ENCODE measurements at places on chromosomes 7 and 10. TPM values are rescaled to one million over a fixed set of nuclear protein-coding genes. Genes with fewer than 3 reads are reported as not detected.

GRCh38 chr10:117927332-117927731 lies 119.4 kb downstream of the RAB11FIP2 start:
- no peak for DNase-seq

- no peak for DNase-seq
Observed at GRCh38 chr10:112848868-112849430, 101.1 kb upstream of the TCF7L2 start.

DNA sequence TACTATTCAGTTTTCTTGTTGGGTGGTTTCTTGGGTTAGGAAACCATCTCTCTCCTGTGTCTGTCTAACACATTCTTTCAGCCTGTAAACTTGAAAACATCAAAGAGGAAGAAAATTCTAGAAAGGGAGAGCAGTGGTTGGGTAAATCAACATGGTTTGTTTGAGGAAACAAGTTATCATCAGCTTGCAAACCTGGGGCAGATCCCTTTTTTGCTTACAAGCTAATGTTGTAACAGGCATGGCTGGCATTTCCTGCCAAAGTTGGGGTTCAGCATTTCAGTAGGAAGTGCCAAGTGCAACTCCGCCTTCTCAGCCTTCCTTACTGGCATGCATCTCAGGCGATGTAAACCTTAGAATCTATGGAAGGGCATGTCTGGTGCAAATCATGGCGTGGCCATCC lies 112.6 kb downstream of the EEPD1 start:
- no peak for DNase-seq

DNA sequence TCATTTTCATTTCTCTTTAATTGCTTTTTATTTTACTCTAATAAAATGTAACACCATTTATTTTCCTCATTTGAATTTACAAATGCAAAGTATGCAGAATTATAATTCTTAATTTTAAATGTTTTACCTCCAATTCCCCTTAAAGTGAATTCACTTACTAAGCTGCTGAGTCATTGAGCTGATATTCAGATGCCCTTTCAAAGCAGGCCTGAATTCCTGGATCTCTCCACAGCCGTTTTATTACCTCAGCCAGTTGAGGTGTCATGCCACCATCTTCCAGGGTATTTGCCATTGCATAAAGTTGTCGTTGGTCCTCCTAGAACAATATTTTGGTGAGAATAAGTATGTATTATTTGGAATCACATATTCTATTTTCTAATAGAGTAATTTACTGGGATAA lies 33.2 kb downstream of the GNAT3 start:
- peak; percentile 57 for DNase-seq

The CYP2E1 gene
- 0.82 TPM for total RNA-seq

DNA sequence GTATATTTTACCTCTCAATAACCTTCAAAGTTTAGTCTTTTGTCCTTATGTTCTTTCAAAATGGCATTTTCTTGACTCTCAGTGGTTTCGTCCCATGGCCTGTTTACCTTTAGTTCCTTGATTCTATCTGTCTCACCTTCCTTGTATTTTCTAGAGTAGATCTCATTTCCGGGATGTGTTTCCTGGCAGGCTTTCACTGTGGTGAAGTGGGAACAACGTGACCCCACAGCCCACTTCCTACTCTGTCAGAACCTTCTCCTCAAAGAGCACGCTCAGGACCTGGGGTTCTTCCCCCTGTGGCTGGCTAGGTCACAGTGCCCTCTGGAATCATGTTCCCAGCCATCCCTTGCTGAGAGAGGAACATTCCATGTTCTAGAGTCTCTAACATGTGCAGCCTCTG lies 129.9 kb upstream of the ZNF32 start:
- DNase-seq, result no peak

GRCh38 chr10:68725016-68725415 lies 4.0 kb downstream of the CCAR1 start:
- no peak for DNase-seq

The PRF1 gene
- total RNA-seq, result not detected

The GPRIN2 gene
- not detected for total RNA-seq

DNA sequence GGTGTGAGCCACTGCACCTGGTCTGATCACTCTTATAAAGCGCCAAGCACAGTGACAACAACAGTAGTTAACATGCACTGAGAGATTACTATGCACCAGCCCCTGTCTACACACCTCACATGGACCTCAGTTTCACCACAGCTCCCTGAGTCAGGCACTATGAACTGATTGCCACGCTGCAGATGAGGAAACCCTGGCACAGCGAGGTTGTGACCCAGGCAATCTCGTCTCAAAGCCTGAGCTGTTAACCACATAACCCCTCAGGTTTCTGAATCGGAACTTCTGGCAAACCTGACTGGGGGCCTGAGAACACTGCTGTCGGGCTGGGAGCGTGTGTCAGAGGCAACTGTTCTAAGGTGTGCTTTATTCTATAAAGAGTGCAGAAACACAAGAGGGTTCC lies 150.8 kb downstream of the RNF216 start:
- no peak for DNase-seq

DNA sequence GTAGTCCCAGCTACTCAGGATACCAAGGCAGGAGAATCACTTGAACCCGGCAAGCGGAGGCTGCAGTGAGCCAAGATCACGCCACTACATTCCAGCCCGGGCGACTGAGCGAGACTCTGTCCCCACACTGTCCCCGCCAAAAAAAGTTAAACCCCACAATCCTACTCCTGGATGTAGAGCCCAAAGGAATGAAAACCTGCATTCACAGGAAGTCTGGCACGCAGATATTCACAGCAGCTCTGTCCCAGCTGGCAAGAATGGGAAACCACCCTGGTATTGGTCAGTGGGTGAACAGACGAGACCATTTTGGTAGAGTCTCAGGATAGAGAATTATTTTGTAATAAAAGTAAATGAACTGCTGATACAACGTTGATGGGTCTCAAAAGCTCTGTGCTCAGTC lies 225.2 kb downstream of the MAD1L1 start:
- no peak for DNase-seq

The NPFFR1 gene
- total RNA-seq, result not detected

DNA sequence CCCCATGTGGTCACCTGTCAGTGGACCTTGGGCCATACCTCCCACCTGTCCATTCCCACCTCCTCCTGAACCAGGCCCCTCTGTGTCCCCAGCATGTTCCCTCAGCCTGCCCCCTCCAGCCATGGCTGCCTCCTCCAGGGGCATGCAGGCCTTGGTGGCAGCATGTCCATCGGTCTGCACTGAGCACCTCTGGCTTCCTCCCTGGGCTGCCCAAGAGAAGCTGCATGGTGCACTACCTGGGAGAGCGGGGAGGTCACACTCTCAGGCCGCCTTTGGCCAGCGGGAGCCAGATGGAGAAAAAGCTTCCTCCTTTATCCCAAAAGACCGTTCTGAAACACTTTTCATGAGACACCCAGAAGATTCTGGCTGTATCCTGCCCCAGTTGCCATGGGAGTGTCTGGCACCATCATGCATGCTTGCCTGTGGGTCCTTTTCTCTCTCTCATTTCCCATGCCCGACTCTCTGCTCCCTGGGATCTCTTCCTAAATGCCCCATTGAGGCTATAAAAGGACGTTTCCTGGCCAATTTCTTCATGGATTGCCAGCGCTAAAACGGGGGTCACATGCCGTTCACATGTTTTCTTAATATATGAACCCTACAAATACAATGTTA lies 45.5 kb upstream of the MGMT start:
- DNase-seq, result no peak

The SDK1 gene
- total RNA-seq, result not detected
